Thyroid gland (tissue), 4 donors: ENCODE measurements at places on chromosomes 2 and 18. TPM values are rescaled to one million over a fixed set of nuclear protein-coding genes. Genes with fewer than 3 reads are reported as not detected.

The GAREM2 gene
- 1.2 TPM for total RNA-seq

The MC5R gene
- not detected for total RNA-seq

The SGPP2 gene
- total RNA-seq = 44.3 TPM

GRCh38 chr2:39661826-39662225 lies 3.9 kb upstream of the TMEM178A start:
- peaks cover 9% of the 10 kb centered on the region for H3K4me1 ChIP-seq
- H3K4me3 ChIP-seq = no peak overlapping the region
- no peak for DNase-seq
- no peaks in the 10 kb centered on the region for H3K36me3 ChIP-seq

- no peaks in the 10 kb centered on the region for H3K36me3 ChIP-seq
- H3K4me3 ChIP-seq = no peak overlapping the region
- H3K4me1 ChIP-seq = peaks cover 8% of the 10 kb centered on the region
- no peak overlapping the region for H3K27ac ChIP-seq
Measured at GRCh38 chr2:176178757-176179295, 9.6 kb upstream of the HOXD1 start.

GRCh38 chr2:219344751-219345430 lies 12.3 kb upstream of the RESP18 start:
- H3K4me3 ChIP-seq = no peak overlapping the region
- no peak overlapping the region for H3K27ac ChIP-seq
- DNase-seq = peak; percentile 45

DNA sequence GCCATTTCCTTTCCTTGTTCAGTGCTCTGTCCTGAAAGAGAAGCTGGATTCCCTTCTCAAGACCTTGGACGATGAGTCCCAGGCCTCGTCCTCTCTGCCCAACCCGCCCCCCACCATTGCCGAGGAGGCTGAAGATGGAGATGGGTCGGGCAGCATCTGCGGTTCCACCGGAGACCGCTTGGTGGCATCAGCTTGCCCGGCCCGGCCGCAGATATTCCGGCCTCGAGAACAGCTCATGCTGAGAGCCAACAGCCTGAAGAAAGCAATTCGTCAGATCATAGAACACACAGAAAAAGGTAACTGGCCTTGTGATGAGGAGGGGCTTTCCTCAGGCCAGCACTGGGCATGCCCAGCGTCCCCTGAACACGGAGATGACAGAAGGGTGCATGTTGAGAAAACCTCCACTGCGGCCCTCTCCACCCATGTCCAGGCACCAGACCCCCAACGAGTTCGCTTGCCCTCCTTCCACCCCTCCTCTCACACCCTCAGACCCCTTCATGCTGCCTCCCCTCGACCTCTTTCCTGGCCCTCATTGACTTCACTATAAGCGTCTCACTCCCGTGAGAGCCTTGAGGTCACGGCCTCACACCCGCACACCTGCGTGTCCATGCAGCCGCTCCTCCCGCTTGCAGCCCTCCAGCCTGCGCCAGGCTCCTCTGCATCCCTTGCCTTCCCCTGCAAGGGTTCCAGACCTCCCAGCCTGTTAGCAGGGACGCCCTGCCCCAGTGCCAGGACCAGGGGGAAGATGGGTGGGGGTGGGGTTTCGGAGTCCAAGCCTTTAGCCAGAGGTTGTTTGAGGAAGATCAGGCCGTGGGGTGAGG lies 95.0 kb downstream of the DGKD start:
- no peak overlapping the region for H3K4me3 ChIP-seq
- H3K27me3 ChIP-seq = no peaks in the 10 kb centered on the region
- no peak overlapping the region for H3K27ac ChIP-seq
- peaks cover 66% of the 10 kb centered on the region for H3K36me3 ChIP-seq

GRCh38 chr2:4916094-4916493 lies 776.1 kb upstream of the SOX11 start:
- no peaks in the 10 kb centered on the region for H3K27me3 ChIP-seq
- no peaks in the 10 kb centered on the region for H3K4me1 ChIP-seq

GRCh38 chr2:238846628-238847418 lies 1.1 kb upstream of the TWIST2 start:
- no peaks in the 10 kb centered on the region for H3K36me3 ChIP-seq
- peaks cover 29% of the 10 kb centered on the region for H3K27me3 ChIP-seq
- H3K4me1 ChIP-seq = peaks cover 24% of the 10 kb centered on the region

DNA sequence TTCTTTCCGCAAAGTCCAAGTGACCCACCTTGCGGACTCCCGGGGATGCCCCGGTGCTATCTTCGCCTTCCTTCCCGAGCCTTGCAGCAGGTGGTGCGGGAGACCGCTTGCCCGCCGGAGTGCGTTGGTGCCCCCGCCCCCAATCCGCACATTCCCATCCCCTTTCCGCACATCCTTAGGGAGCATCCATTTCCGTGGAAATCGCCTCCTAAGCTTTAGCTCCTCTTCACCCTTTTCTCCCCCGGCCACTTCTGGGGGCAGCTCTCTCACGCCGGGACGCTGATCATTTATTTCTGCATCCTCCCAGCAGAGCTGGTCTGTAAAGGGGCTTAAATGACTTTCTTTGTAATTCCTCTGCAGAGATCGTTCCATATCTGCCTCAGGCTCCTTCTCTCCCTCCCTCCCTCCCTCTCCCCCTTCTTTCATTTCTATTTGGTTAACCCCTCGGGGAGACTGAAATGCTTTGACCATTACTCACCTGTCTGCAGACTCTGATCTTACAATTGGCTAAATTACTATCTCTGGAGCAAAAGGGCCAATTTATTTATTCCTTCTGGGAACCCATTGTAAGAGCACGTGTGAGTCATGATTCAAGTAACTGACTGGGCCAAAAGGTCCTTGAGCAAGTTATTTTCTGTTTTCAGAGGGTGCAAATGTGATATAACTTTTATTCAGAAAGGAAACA lies 1.3 kb upstream of the LYPD1 start:
- no peak overlapping the region for H3K27ac ChIP-seq
- no peak overlapping the region for H3K4me3 ChIP-seq
- H3K4me1 ChIP-seq = peaks cover 19% of the 10 kb centered on the region
- H3K27me3 ChIP-seq = peaks cover 11% of the 10 kb centered on the region
- no peaks in the 10 kb centered on the region for H3K36me3 ChIP-seq

DNA sequence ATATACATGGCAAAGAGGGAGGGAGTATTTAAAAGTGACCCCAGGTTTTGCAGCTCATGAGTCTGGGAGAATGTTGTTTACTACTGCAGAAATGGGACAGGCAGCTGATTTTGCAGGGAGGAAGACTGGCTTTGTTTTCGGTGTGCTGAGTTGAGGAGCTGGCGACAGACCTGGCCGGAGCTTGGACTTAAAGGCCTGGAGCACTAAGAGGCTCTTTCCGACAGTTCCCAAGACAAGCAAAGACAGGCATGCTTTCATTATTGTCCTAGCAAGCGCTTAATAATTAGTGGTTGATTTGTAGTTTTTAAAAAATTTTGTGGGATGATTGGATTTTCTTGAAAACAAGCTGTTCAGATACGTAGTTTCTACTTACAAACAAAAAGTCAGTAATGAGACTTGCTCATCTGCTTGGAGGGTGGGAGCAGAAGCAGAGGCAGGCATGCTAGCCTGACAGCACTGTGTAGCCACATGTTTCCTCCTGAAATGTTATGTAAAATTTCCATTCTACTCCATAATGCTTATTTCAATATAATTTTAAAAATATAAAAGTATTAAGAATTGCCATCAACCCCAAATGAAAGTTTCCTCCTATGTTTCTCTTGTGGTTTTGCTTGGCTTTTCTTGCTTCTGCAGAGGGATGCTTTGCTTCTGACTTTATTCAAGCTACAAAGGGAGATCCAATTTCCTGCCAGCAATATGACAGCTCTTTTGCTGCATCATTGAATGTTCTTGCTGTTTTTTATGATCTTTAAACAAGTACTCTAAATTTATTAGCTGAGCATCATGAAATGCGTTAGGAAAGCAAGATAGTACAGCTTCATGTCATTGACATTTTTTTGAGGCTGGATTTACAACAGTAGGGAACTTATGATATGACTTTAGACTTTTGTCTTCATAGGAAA lies 75.8 kb downstream of the PHLPP1 start:
- H3K36me3 ChIP-seq = no peaks in the 10 kb centered on the region
- H3K4me3 ChIP-seq = no peak overlapping the region
- peaks cover 10% of the 10 kb centered on the region for H3K4me1 ChIP-seq
- no peaks in the 10 kb centered on the region for H3K27me3 ChIP-seq
- no peak for DNase-seq

DNA sequence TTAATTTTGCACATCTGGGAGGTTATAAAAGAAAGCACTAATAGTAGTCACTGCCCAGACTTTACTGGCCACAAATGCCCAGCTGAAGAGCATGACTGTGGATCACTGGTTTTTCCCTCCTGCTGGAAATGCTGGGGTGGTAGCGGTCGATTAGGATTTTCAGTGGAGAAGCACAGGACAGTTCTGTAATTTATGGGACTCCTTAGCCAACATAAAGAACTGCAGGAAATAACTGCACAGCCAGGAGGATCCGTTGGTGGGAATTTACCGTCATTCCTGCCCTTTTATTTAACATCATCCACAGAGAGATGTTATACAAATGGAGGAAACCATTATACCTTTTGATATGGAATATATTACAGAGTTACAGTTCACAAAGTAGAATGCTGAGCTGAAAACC lies 61.5 kb downstream of the TNFRSF11A start:
- DNase-seq = no peak
- H3K4me1 ChIP-seq = no peaks in the 10 kb centered on the region
- no peak overlapping the region for H3K4me3 ChIP-seq

DNA sequence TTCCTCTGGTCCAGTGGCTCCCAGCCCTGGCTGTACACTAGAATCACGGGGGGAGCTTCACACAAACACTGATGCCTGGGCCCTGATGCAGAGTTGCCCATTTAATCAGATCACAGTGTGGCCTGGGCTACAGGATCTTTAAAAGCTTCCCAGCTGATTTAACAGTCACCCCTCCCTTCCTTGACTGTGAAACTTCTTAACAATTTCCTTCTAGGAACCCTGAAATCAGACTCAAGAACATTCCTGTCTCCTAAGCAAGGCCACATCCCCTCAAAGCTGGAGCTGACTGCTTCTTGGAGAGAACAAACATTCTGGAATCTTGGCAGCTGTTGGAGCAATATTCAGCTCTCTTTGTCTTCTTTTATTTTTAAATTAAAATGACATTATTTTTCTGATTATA lies 88.7 kb downstream of the ADD2 start:
- no peak overlapping the region for H3K4me3 ChIP-seq
- no peak for DNase-seq
- H3K4me1 ChIP-seq = no peaks in the 10 kb centered on the region
- H3K27me3 ChIP-seq = no peaks in the 10 kb centered on the region

GRCh38 chr2:218252509-218253231 lies 8.1 kb upstream of the GPBAR1 start:
- H3K27ac ChIP-seq = no peak overlapping the region
- H3K4me3 ChIP-seq = no peak overlapping the region
- DNase-seq = no peak

DNA sequence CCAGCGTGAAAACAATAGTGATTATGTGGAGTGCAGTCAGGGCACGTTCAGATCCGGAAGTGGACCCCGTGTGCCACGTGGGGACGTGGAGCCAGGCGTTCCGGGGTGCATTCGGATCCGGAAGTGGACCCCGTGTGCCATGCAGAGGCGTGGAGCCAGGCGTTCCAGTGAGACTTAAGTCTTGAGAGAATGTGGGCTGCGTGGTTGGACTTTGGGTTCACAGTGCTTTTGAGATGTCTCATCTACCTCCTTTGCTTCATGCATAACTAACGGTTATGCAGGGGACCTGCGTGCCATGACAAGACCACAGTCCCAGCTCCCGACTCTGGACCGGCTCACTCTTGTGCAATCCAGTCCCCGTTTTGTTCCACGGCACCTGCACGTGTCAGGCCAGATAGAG lies 28.8 kb downstream of the CTDP1 start:
- H3K4me3 ChIP-seq = no peak overlapping the region
- H3K27me3 ChIP-seq = no peaks in the 10 kb centered on the region

DNA sequence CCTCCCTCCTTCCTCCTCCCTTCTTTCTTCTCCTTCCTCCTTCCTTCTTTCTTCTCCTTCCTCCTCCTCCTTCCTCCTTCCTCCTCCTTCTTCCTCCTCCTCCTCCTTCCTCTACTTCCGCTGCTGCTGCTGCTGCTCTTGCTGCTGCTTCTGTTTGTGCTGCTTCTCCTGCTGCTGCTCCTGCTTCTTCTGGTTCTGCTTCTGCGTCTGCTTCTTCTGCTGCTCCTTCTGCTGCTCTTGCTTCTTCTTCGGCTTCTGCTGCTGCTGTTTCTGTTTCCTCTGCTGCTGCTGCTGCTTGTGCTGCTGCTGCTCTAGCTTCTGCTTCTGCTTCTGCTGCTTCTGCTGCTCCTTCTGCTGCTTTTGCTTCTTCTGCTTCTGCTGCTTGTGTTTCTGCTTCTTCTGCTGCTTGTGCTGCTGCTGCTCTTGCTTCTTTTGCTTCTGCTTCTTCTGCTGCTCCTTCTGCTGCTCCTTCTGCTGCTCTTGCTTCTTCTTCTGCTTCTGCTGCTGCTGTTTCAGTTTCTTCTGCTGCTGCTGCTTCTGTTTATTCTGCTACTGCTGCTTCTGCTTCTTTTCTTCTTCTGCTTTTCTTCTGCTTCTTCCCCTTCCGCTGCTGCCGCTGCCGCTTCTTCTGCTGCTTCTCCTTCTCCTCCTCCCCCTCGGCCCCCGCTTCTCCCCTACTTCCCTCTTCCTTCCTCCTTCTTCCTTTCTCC lies 8.6 kb downstream of the SNRNP27 start:
- no peak overlapping the region for H3K27ac ChIP-seq
- H3K36me3 ChIP-seq = peaks cover 35% of the 10 kb centered on the region
- DNase-seq = no peak

DNA sequence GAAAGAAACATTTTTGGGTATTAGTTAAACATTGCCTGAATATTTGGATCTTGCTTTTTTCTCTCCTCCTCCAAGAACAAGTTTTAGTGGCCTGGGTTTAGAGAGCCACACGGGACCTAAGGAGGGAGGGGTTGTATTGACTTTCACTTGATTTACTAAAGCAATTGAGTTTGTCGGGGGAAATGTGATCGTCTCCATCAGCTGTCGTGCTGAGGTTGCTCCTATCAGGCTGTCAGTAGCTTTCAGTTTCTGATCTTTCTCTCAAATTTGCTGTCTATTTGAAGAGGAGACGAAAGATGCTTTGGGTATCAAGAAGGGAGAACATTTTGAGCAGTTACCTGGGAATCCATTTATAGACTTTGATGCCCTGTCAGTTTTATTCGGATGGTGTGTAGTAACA lies 106.0 kb downstream of the SETBP1 start:
- no peak for DNase-seq
- H3K27ac ChIP-seq = no peak overlapping the region
- peaks cover 40% of the 10 kb centered on the region for H3K4me1 ChIP-seq

GRCh38 chr18:22683196-22683676 lies 249.9 kb upstream of the RBBP8 start:
- no peaks in the 10 kb centered on the region for H3K36me3 ChIP-seq
- no peak overlapping the region for H3K4me3 ChIP-seq
- H3K27ac ChIP-seq = no peak overlapping the region
- no peaks in the 10 kb centered on the region for H3K27me3 ChIP-seq
- DNase-seq = peak; percentile 63

GRCh38 chr2:238724728-238725127 lies 123.2 kb upstream of the TWIST2 start:
- H3K4me1 ChIP-seq = no peaks in the 10 kb centered on the region
- no peak overlapping the region for H3K27ac ChIP-seq
- H3K4me3 ChIP-seq = no peak overlapping the region
- no peaks in the 10 kb centered on the region for H3K27me3 ChIP-seq
- no peaks in the 10 kb centered on the region for H3K36me3 ChIP-seq
